CD4-positive, alpha-beta T cell treated with Interleukin-21 for 1 hour (primary cell): ENCODE measurements at places on chromosomes 2 and 18.
A peak's percentile ranks its signal among the peaks of the same experiment; 100 is the strongest.

GRCh38 chr2:44638649-44639048 lies 276.9 kb downstream of the CAMKMT start:
- DNase-seq = no peak

- peak; percentile 43 for DNase-seq
These were observed 624 bp downstream of the METTL8 start for GRCh38 chr2:171432969-171433762.

DNA sequence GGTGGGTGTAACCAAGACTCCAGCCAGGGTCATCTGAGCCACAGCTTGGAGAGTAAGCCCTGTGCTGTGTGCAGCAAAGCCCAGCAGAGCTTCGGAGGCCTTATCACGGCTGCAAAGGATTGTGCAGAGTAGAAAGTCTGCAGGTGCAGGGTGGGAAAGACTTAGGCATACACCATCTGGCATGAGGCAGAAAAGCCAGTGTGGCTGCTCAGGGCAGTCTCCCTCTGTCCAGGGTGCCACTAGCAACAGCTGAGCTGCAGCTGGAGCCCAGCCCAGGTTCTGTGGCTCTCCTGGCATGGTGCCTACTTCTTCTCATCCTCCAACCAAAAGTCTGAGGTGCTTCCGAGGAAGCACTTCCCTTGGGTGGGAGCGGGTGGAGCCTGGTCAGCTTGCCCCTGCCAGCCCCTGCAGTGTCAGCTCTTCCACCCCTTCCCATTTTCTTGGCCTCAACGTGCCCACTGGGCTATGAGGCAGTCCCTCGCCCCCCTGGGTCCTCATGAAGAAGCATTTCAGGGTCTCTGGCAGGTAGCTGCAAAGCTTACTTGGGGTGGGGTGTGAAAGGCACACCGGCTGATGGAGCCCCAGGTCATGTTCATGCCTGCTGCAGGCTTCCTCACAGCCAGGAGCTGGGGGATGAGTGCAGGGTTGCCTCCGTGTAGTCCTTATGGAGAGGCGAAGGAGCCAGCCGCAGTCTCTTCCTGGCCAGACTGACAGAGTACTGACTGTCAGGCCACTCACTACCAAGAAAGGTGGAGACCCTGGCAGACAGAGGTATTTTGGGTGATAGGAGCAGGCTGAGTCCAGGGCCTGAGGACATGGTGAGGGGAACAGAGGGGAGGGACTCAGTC lies 4.8 kb downstream of the AMER3 start:
- DNase-seq = no peak

DNA sequence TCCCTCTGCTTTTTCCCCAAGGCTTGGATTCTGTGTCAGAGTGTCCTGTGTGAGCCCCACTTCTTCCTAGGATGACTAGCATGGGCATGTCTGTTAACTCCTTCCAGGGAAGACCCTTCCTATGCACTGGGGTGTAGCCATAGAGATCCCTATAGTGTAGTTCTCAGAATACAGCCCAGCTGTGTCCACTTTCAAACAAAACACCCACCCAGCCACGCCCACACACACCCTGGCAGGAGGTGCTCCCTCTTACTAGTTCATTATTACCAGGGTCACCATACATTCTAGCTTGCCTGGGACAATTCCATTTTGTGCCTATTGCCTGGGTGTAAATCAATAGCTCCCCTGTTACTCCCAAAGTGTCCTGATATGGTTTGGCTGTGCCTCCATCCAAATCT lies 195.6 kb downstream of the MYCN start:
- DNase-seq = no peak

DNA sequence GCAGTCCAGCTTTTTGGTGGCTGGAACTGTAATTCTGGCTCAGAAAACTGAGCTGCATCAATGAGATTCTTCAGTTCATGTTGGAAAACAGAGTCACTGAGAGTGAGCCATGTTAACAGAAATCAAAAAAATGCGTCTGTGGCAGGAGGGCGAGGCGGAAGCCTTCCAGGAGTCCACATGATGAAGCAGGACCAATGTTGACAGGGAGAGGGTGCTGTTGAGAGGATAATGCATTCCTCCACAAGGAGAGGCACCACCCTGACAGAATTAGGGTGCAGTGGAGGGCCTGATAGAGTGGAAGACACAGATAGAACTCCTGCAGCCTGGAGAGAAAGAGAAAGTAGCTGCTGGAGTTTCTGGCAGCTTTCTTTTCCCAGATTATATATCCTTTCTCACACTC lies 111.5 kb downstream of the MGAT5 start:
- DNase-seq = no peak

- DNase-seq = no peak
These were observed 6.5 kb downstream of the TMEM37 start for GRCh38 chr2:119438128-119438656.

DNA sequence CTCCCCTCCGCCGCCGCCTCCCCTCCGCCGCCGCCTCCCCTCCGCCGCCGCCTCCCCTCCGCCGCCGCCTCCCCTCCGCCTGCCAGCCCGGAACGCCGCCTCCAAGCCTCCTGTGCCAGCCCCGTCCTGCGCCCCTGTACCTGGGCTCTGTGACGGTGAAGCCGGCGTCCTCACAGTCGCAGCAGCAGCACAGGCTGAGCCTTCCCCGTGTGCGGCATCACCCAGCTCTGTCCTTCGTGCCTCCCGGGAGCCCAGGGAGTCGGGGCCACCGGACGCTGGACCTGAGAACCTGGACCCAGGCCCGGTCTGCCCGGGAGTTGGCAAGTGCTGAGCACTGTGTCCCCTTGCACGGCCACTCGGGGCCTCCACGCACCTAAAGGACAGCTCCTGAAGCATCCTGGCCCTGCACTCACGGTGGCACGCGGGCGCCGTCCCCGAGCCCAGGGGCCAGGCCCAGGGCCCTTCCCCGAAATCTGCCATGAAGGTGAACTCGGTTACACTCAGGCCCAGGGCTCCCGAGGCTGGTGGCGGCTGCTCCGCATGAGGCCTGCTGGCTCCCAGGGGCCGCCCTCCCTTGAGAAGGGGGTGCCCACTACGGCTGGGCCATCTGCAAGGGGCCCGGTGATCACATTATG lies 32.9 kb downstream of the RTP5 start:
- DNase-seq = no peak
